ENCODE measurements at places on chromosomes 1 and 21.

DNA sequence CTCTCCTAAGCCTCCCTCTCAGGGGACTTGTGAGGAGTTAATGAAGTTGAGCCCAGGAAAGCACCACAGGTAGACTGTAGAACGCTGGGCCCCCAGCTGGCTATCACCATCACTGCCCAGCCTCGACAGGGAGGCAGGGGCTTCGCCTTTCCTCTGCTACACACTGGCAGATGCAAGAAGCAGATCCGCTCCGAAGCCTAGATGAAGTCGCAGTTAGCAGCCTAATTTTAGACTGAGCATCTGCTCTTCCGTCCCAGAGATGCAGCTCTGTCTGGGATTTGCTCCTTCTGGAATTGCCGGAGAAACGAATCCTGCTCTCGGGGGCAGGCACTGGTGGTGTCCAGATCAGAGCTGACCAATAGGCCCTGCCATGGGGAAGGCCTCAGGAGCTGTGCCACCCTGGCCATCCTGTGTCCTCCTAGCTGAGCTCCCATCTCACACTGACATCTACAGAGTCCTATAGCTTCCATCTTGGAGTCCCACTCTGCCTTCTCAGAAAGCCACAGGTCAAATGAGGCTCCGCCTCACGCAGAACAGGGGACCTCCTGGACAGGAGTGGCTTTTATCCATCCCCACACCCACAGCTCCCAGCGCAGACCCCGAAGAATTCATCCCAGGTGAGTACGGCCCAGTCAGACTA is 186.8 kb upstream of the EDN2 start:
- DNase-seq: no peak

DNA sequence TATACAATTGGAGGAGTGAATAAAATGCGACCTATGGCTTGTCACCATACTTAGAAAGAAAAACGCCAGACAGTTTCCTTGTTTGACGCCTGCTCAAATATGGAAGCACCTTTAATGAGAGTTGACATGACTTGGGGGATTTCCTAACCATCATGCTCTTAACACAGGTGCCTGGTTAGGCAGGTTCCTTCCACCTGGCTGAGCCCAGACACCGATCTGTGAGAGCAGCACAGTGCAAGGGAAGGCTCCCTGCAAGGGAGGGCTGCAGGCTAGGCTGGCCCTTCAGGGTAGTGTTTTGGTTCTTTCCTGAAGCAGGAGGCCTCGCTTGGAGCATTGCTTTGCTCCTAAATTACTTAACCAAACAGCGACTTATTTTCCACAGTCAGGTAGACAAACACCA is 24.6 kb upstream of the KLHDC8A start:
- no peak for DNase-seq

DNA sequence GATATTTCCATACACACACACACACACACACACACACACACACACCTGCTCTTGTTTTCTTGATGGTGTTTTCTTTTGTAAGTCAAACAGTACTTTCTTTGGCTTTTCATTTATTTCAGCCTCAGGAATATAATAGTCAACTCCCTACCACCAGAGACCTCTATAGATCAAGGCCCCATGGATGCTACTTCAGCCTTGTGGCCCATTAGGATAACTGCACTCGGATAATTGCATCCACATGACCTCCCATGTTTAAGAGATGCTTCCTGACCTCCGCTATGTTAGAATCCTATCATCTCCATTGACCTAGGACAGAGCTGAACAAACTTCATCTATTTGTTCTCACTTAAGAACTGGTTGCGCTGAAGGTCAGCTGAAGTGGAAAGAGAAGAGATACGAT is 1094.0 kb upstream of the B3GALT2 start:
- no peak for DNase-seq

GRCh38 chr1:229859026-229859425 is 208.0 kb upstream of the GALNT2 start:
- DNase-seq: no peak
